ENCODE measurements at places on chromosomes 5 and 9.
A peak's percentile ranks its signal among the peaks of the same experiment; 100 is the strongest.

DNA sequence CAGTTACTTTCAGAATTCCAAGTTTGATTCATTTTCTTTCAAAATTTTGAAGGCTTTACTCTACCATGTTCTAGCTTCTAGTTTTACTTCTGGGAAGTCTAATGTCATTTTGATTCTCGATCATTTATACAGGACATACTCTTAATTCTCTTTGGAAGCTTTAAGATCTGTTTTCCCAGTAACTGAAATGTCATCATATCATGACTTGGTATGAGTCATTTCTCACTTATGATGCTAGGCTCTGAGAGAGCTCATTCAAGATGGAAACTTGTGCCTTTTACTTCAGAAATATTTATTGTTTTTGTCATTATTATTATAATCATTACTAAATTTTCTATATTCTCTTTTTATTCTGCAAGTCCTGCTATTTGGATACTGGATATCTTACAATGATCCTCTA is 222.3 kb downstream of the PARP8 start:
- no peak for DNase-seq

DNA sequence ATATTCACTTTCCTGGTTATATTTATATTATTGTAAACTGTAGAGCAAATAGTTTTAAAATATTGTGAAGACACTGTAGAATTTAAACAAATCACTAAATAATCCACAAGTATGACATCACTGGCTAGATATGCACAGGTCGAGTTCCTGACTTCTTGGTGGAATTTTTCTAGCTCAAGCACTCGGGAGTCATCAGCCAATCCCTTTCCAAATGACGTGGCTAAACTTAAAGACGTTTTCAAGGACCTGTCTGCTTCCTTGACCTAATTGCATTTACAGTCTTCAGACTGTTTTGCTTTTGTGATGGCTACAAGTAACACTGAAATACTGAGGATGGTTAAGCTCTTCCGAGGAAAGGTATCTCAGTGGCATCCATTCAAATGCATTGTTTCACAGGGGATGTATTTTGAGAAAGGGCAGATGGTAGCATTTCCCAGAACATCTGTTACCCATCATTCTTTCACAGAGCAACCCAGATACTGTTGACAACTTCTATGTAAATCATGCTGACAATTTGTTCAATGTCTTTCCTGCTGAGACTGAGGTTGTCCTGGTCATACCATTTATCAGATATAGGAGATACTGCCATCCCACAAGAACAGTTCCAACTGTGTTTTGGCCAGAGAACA is 262.8 kb downstream of the CDH10 start:
- no peak for DNase-seq

DNA sequence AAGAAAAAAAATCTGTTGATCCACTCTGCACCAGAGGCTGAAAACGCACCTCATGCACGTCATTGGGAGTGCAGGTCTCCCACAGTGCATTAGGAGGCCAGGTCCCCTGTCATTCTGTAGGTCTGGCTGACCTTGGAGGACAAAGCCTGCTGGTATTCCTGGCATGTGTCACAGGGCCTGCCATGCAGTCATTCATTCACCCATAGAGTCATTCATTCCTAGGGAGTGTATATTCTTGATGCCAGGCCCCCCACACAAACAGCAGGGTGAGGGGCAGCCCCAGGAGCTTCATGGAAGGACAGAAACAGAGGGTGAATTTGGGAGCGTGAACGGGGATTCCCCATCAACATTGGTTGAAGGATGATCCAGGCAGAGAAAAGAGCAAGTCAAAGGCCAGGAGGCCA is 2.2 kb downstream of the GBGT1 start:
- no peak for DNase-seq

GRCh38 chr9:83473488-83473971 is 64.7 kb downstream of the FRMD3 start:
- peak; percentile 6 for DNase-seq

DNA sequence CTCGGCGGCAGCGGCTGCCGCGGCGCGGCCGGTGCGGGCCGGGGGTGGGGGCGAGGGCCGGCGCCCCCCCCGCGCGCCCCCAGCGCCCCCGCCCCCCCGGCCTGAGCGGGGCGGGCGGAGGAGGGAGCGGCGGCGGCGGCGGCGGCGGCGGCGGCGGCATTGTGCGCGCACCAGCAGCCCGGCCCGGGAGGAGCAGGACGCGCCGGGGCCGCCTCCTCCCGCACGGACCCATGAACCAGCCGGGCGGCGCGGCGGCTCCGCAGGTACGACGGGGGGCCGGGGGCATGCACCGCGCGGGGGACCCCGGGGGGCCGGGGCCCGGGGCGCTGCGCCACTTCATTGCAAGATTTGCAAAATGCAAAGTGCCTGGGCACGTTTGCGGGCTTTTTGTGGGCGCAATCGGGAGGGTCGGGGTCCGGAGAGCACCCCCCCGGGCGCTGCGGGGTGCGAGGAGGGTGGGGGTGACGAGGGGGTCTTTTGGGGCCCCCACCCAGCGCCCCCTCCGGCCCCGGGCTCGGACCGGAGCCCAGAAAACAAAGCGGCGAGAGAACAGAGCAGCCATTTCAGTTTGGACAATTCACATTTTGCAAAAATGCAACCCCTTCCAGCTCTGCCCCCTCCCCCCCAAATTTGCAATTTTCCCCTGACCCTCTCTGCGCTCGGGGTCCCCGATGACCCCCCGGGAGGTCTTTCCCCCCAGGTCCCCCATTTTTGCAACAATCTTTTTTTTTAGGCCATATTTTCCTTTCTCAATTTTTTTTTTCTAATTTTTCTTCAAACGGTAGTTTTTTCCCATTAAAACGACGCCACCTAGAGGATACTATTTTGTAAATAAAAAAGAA is at the start of gene ZNF618:
Gene ZNF618 (plus strand): TSS at position 159 of the 842 bp plus-strand sequence. CDS start 72 bp downstream, at position 231.
- no peak for DNase-seq

GRCh38 chr5:169906745-169907649 is 73.3 kb downstream of the INSYN2B start:
- DNase-seq, result no peak

DNA sequence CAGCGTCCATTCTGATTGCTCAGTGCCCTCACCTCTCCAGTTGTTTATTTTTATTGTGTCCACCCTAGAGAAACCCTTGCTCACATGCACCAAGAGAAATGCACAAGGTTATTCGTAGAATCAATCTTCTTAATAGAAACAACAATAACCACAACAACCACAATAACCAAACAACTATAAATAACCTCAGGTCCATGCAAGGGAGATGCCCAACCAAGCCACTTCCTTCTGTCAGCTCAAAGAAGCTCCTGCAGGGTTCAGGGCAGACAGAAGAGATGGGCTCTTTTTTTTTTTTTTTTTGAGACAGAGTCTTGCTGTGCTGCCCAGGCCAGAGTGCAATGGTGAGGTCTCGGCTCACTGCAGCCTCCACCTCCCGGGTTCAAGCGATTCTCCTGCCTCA is 14.9 kb upstream of the TCOF1 start:
- peak; percentile 51 for DNase-seq

GRCh38 chr9:101737705-101738565 is 512 bp downstream of the GRIN3A start:
- DNase-seq, result no peak
